ENCODE measurements at places on chromosomes 7 and 10.
A peak's percentile ranks its signal among the peaks of the same experiment; 100 is the strongest.

DNA sequence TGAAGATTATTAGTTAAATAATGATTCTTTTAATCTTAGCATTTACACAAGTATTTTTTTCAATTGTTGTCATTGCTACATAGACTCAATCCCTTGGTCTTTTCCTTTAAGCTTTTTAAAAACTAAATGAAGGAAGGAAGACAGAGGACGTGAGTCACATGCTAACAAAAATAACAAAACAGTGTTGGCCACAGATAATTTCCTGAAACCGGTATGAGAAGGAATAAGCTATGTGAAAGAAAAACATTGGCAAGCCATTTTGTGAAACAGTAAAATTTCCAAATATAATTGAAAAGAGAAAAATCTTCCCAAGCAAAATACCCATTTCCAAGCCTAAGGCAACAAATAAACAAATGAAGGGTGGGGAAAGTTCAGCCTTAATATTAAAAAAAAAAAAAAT, 223.0 kb downstream of the AHR start:
- no peak for DNase-seq

GRCh38 chr10:81759111-81759510, 115.9 kb upstream of the NRG3 start:
- no peak for DNase-seq

DNA sequence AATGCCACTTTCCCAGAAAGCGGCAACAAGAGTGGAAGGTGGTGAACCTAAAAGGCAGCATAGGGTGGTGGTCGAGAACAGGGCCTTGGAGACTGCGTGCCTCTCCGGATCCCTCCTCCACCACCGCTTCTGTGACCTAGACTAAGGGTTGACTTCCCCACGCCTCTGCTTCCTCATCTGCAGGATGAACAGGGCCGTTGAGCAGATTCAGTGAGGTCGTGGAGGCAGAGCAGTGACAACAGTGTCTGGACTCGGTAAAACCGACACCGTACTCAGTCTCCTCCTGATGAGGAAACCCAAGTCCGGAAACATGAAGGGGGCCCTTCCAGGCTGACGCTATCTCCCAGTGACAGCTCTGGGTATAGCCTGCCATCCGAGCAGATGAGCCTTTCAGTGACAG, 162.6 kb downstream of the CELF2 start:
- peak; percentile 80 for DNase-seq

DNA sequence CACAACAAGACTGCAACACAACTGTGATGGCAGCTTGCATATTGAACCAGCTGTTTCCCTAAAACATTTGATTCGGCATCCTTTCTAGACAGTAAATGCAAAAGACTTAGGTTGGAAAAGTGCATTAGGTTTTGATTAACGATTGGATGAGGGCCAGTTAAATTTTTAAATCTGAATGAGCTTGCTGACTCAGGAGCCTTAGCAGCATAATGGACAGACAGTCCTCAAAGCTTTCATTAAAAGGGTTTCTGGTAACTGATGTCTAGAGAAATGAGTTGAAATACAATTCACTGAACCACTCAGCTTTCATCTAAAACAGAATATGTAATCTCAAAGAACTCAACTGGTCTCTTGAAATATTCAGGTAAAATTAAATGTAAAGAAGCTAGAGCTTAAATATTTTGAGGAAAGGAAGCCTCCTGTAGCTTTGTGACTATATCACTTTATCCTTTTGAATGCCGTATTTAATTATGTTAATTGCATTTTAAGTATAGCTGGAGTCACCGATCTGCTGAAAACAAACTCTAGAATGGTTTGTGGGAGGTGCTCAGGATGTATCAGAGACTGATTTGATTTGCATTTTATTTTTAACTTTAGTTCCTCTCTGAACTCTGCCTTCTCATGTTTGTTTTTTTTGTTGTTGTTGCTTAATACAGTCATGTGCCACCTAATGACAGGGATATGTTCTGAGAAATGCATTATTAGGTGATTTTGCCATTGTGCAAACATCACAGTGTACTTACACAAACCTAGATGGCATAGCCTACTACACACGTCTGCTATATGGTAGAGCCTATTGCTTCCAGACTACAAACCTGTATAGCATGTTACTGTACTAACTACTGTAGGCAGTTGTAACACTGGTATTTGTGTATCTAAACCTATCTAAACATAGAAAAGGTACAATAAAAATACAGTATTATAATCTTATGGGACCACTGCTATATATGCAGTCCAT, 29.2 kb upstream of the ATRNL1 start:
- no peak for DNase-seq

GRCh38 chr7:42460148-42460547, 223.1 kb upstream of the GLI3 start:
- no peak for DNase-seq

DNA sequence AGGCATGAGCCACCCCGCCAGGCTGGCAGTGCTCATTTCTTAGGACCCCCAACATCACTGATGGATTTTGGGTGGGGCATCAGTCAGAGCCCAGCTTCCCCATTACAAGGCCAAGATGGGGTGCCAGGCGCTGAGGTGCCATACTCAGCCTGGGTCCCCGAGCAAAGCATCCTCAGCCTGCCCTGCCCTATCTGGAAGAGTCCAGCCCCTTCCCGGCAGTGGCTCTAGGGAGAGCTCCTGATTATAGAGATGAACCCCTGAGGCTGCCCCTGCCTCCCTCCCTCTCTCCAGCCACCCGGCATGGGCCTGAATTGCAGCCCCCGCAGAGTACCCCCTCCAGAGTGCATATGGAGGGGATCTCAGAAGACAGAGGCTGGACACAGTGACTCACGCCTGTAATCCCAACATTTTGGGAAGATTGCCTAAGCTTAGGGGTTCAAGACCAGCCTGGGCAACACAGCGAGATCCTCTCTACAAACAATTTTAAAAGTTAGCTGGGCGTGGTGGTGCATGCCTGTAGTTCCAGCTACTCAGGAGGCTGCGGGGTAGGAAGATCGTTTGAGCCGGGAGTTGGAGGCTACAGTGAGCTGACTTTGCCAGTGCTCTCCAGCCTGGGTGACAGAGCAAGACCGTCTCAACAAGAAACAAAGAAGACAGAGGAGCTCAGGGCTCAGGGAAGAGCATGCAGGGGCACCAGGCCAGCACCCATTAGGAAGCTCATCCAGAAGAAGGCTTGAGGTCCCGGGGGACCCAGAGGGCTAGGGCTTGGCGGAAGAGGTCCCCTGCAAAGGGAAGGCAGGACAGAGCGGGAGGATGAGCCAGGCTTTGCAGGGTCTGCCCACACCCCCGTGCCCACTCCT, 13.3 kb downstream of the LAT2 start:
- no peak for DNase-seq

DNA sequence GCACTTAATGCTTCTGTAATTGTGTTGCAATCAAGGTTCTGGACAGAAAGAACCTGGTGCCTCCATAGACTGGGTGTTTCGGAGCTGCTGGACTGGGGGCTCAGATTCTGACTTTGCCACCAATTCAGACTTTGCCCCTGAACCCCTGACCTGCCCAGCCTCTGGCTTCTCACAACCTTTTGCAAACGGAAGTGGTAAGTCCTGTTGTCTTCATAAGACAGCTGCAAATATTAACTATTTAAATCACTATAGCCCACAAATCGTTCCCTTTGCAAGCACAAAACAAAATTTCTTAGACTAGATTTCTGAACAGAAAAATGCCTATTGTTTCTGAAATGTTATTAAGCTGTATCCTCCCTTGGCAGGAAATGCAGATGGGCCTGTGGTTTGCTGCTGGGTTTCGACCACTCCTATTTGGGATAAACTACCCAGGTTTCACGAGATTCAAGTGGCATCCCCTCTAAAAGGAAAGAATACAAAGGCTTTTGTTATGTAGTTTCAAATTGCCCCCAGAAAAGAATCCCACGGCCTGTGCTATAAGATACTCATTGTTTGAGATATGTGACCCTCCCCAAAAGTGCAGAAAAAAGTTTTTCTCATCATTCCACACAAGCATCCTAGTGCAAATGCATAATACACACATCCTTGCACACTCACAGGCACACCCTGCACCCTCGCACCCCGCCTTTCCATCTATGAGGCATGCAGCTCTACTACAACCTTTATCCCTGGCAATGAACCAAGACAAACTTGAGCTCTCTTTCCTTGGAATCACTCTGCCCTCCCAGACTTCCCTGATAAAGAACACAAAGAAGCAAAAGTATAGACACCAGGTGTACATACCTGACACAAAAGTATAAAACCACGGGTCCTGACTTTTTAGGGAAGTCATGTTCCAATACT, 209.1 kb downstream of the PRPF18 start:
- peak; percentile 34 for DNase-seq

DNA sequence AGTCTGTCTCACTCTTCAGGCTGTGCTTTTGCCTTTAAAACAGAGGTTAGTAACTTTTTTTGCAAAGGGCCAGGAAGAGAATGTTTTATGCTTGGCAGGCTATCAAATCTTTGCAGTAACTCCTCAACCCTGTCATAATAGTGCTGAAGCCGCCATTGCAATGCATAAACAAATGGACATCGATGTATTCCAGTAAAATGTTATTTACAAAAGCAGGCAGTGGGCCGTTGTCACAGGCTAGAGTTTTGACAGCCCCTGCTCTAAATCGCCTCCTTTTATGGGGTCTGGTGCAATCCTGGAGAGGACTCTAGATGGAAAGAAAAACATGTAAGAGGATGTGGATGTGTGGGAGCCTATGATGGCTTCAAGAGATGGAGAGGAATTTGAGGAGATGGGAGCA, 568.3 kb downstream of the TYW1 start:
- DNase-seq: no peak

GRCh38 chr7:118918556-118918955, 694.1 kb downstream of the ANKRD7 start:
- DNase-seq: no peak

DNA sequence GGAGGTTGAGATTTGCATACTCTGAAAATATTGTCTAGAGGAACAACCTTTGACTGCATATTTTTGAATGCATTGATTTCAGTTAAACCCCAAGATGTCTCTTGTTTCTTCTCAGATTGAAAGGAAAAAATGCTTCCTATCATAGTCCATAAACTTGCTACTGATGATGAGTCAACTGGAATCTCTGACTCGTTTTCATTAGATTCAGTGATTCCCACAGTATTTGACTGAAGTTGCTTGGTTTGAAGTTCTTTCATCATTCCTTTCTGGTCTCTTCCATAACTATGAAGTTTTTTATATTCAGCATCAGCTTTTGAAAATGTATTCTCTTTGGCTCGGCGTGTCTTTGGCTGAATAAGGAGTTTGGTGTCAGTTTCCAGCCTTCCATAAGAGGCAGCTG, 10.7 kb downstream of the PEX1 start:
- DNase-seq: no peak

DNA sequence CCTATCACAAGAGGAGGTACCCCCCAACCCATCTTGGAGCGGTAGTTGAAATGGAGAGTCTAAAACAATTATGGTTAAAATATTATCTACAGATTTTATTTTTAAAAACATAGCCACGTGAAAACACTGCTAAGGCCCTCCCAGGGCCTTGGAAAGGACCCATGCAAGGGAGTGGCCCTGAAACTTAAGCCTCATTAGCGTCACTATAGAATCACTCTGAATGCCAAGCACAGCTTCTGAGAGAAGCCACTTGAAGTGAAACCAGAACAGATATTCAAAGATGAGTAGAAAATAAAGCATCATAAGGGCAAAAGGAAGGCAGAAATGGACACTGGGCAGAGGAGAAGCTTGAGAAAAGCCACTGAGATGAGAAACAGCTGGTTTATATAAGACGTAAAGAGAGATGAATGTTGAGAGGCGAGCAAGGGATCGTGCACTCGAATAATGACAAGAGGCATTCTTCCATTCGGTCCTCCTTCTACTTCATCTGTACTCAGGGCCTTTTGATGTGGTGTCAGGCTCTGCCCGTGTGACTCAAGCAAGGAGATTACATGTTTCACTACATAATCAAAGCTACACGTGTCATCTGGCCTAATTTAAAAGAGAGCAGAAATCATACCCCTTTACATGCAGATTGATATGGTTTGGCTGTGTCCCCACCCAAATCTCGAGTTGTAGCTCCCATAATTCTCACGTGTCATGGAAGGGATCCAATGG, 33.4 kb upstream of the SLC39A12 start:
- DNase-seq: no peak

GRCh38 chr7:69871213-69871885, 273.1 kb downstream of the AUTS2 start:
- no peak for DNase-seq

GRCh38 chr7:65269150-65269856, 104.4 kb upstream of the ZNF92 start:
- peak; percentile 4 for DNase-seq

Data from CD4-positive, alpha-beta T cell treated with Interleukin-10 for 1 hour (primary cell).